ENCODE measurements at places on chromosomes 7 and 10.

- peak; percentile 2 for DNase-seq
Measured at GRCh38 chr7:51242007-51242691, 74.5 kb downstream of the COBL start.

DNA sequence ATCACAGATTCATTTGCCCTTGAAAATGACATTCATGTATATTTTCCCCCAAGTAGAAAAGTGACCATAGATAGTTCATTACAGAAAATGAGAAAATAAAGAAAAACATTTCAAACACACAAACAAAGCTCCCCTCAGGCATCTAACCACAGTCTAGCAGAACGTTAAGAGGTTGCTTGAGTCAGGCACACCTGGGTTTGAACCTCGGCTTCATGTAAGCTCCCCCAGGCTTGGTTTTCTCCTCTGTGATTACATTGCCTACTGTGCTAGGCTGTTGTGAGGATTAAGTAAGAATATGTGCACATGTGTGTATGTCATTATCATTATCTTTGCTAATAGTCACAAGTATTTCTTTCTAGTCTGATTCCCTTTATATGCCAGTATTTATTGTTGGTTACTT lies 9.1 kb downstream of the DNTT start:
- DNase-seq: no peak

DNA sequence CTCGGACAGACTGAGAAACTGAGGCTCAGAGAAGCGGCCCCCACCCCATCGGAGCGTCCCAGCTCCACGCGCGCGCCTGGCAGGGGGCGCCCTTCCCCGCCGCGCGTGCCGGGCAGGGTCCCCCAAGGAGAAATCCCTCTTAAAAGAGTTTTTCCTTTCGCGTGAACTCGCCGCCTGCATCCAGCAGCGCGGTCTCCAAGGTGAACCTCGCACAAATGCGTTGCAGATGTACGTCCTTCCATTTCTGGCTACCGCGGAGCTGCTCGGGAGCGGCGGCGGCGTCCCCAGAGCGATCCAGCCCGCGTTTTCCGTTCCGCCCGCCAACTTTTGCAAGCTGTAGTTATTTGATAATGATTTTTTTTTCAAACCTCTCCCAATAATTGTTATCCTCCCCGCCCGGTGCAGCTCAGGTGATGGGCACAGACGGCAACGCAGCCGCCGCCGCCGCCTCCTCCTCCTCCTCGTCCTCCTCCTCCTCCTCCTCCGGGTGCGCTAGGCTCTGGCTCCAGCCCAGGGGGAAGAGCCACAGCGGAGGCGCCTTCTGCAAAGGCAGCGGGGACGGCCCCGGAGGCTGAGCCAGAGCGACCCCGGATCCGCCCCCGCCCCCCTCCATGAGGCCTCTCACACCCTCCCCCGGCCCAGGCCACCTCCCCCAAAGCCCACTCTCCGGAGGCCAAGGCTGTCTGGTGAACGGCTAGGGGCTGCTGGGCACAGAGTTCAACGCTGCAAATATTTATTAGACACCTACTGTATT lies 74.0 kb upstream of the CUX1 start:
- DNase-seq: peak; percentile 41

GRCh38 chr7:126370038-126370668 lies 882.6 kb downstream of the GRM8 start:
- no peak for DNase-seq

- DNase-seq: peak; percentile 55
Measured at GRCh38 chr10:9608602-9609001, 1409.1 kb upstream of the CELF2 start.

- DNase-seq: peak; percentile 67
Measured at GRCh38 chr7:99128076-99128950, 15.6 kb downstream of the SMURF1 start.

GRCh38 chr10:34804306-34804705 lies 10.8 kb downstream of the PARD3 start:
- peak; percentile 30 for DNase-seq

GRCh38 chr7:36408589-36408988 lies 18.9 kb downstream of the ANLN start:
- DNase-seq: peak; percentile 23

DNA sequence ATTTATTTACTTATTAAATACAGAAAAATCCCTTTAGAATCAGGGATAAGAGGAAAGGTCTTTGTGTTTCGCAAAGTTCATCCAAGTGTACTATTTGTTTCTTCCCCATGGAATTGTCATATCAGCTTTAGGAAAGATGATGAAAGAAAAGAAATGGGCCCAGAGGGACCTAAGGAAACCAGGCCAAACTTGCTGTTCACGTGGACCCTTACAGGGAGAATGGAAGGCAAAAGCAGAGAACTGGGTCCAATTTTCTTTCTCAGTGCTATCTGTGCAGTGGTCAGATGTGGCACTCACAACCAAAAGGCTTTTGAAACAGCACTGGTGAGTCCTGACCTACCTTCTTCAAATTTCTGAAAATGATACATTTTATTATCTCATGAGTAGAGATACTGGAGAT lies 53.6 kb upstream of the FAM133B start:
- no peak for DNase-seq

DNA sequence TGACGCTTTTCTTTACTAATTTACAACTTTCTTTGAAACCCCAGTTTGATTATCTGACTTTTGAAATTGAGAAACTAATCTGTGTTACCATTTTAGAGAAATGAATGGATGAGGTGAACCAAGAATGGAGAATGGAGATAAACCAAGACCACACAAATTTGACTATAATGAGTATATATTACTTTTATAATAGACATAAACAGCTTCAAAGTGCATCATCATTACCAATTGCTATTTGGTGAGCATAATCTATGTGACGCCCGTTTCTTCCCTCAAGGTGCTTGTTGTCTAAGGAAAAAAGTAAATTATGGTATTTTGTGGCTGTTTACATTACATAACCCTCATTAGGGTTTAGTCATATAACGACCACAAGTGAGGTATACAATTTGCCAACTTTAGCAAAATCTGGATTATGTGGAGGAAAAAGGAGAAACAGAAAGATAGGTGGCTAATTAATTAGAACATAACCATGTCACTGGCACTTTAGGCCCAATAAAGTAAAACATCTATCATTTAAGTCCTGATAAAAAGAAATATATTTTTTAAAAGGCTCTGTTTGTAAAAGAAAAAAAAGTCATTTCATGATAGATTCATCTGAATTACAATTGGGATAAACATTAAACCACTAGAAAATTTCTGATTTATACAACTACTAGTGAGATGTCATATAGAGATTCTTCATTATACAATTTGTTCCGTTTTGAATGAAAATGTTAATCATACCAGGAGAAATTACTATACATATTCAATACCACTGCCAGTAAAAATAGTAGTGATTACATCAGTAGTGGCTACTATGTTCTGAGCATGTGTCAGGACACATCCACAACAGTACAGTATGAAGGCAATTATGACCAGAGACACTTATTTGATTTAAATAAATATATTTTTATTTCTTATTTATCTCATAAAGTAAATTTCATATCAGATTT lies 118.2 kb upstream of the FAM133B start:
- no peak for DNase-seq

DNA sequence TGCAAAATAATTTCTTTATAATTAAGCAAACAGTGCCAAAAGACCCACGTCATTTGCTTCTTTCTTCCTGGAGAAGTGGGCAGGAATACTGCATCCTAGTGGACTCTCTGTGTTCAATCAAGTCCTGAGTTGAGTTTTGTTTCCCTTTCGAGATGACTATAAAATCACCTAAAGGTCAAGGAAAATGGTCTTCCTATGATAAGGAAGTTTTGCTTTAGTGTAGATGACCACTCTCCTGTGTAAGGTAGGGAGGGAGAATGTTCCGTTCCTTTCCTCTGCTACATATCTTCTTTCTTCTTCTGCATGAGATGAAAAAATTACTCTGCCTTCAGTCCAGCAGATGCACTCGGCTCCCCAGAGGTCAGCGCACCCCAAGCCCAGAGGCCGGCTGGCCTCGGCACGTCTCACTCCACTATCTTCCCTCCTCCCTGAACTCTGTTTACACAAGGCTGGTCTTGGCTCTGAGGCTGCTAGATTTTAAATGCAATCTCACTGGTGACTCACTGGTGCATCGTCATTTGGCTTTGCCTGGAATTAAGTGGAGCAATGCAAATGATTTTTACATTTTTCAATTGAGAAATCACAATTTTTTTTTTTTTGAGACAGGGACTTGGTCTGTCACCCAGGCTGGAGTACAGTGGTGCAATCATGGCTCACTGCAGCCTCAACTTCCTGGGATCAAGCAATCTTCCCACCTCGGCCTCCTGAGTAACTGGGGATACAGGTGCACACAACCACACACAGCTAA lies 18.6 kb upstream of the VDAC2 start:
- DNase-seq: peak; percentile 96

- DNase-seq: no peak
Measured at GRCh38 chr10:17659365-17659764, 15.4 kb downstream of the STAM start.

DNA sequence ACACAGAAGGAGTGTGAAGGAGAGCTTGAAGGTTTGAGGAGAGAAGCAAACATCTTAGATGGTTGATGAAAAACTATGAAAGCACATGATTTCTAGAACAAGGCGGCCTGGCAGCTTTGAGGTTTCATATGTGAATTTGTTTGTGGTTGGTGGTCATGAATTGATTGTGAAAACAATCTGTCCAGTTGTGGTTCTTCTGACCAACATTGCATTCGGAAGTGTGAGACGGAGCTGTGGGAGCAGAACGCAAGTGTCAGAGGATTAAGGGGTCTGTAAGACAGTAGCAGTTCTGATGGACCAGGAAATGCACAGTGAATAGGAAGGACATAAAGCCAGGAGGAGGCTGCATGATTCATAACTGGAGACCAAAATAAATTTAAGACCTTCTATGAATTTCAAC lies 594.6 kb downstream of the NXPH1 start:
- DNase-seq: no peak

DNA sequence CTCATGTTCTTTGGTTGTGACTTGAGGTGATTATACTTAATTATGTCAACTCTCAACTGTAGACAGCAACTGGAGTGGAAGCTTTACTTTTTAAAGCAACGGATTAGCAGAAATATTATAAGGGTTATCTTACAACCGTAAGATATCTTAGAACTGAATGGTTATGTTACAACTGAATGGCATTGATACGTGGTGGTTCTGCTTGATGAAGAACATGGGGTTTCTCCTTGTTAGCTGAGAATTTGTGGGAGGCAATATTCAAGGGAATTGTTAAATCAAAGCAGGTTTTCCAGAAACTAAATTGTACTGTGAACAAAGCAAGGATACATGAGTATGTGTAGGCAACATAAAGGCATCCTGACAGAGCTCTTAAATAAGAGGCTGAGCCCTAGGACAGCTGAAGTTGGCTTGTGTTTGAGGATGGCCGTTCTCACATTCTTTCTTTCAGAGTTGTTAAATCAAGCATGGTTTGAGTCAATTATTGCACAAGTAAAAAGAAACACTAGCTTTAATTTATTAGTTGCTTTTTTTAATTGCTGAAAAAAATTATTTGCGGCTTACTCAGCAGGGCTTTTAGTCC lies 350.0 kb downstream of the PLXDC2 start:
- no peak for DNase-seq

All from fibroblast of mammary gland (primary cell).